Activated CD8-positive, alpha-beta memory T cell treated with anti-CD3 and anti-CD28 coated beads, Interleukin-2, amount 50 U/mL, for 4 hours (primary cell): ENCODE measurements at places on chromosomes 2 and 18.

GRCh38 chr2:120650022-120650644 is 85.5 kb upstream of the GLI2 start:
- DNase-seq, result no peak

- DNase-seq, result no peak
These were observed 149.0 kb downstream of the CCDC178 start for GRCh38 chr18:33291539-33291938.

DNA sequence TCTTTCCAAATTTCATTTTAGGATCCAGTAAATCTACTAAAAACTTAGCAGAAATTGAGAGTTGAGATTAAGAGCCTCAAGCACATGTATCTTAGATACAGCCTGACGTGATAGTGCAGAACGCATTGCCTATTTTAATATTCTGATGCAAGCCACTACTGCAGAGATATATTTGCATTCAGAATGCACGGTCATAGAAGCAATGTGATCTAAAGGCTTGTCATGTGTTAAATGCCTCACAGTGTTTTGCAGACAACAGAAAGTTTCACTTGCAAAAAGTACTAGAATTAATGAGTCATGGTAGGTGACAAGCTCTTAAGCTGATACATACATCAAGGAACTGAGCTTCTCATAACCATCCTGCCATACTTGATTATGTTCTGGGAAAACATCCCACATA is 886.7 kb upstream of the CHAC2 start:
- no peak for DNase-seq

GRCh38 chr2:119338826-119339561 is 27.6 kb downstream of the C2orf76 start:
- DNase-seq, result peak; percentile 50
